ENCODE measurements at places on chromosomes 1 and 21.

DNA sequence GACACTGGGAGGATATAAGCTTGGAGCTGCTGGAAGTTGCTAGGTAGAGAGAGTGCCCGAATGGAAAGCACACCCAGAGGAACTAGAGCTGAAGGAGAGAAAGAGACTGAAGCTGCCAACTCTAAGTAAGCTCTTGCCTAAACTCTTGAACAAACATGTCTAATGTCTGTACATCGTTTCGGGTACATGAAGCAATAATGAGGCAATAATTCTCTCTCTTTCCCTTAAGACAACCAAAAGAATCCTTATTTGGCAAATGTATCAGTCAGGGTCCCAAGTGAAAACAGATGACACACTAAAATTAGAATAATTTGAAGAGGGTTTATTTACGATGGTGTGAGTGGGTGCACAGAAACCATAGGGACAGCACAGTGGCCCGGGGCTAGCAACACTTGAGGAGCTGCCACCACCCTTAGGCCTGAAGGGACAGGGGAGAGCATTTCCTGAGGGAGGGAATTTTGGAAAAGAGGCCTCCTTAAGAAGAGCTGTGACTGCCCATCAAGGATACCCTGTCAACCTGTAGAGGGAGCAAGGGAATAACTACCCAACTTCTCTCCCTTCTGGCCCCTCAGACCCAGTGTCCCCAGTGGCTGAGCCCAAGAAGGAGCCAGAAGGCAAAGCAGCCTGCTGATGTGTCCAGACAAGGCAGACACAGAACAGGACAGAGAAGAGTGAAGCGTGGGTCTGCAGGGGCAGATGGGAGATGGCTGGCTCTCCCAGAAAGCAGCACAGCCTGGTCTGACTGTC is 36.1 kb upstream of the KHDRBS1 start:
- no peak for DNase-seq

- peak; percentile 41 for DNase-seq
These were observed 32.1 kb downstream of the HSD17B7 start for GRCh38 chr1:162822391-162823200.

- no peak for DNase-seq
These were observed 544.3 kb downstream of the KCNT2 start for GRCh38 chr1:196063952-196064351.

DNA sequence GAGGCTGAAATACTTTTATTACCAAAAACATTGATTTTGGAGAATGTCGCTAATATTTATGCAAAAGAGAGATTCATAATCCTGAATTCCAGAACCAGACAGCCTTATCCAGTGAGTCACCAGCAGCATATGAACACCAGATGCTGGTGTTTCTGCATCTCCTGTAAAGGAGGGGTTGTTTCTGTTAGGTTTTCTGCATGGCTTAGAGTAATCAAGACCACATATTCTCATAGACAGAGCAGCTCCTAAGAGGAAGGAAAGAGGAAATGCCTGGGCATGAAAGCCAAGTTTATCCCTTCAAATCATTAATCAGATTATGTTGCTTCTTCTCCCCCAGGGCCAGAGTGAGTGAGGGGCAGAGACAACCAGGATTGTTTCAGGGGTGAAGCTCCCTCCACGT is 86.2 kb downstream of the NGF start:
- DNase-seq = no peak

- DNase-seq = no peak
These were observed 9.5 kb upstream of the TNFRSF14 start for GRCh38 chr1:2546515-2547209.

DNA sequence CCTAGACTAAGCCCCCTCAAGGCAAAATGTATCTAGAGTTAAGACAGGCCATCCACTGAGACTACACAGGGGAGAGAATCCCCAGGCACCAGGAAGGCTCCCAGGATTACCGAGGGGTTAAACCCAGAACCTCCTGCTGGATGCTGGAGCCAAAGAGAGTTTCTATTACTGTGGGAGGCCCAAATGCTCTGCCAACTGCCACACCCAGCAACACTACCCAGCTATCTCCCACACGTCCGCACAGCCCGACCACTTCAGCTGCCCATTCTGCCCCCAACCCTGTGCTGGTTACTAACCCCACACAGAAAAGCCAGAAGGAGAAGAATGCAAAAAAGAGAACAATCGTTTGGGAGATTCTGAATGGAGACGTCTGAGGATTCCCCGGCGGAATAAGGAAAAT is 63.6 kb downstream of the CD46 start:
- DNase-seq = no peak

DNA sequence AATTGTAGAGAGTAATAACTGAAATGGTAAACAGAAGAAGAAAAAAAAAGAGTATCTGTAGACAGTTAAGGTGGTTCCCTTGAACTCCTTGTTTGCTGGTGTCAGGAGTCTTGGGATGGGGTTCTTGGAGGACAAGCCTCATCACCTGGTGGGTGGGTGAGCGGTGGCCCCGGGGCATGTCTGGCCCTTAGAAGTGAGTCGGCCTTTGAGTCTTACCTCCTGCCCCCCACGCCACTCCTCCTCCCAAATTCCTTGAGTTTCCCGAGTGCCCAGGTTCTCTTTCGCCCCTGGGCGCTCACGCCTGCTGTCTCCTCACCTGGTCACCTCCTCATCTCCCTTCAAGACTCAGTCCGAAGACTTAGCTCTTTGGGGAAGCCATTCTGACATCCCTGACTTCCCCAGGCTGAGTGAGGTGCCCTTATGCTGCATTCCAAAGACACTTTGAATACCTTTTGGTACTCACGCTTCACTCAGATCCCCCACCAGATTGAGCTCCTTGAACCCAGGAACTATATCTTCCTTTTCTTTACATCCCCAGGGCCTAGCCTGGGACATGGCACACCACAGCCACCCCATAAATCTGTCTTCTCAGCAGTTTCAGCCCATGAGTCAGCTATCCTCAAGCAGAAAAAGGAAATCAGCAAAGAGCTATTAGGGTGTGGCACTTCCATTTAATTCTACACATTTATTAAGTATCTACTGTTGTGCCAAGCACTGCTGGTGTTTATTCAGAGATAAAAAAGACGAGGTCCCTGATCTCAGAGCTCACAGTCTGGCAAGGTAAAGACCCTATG is 13.5 kb upstream of the IKBKE start:
- DNase-seq = no peak

GRCh38 chr1:93687542-93687941 is 5.9 kb upstream of the BCAR3 start:
- no peak for DNase-seq

- no peak for DNase-seq
These were observed 238.3 kb downstream of the HLX start for GRCh38 chr1:221117548-221117951.

DNA sequence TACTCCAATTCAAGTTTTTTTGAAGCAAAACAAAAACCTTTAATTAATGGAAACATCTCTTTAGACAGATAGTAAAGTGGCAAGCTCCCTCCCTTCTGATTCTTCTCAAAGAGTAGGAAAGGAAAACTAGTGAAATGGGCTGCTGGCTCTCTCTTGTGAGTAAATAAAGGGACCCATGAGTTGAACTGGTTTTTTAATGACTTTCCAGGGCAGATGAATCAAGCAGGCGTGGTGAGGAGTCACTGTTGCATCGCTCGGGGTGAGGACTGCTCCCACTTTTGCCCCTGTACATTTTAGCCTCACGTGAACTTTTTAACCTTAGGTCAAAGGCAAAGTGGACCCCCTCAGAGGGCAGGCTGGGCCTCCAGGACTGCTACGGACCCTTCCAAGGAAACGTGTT is 64.8 kb downstream of the ABCA4 start:
- no peak for DNase-seq

DNA sequence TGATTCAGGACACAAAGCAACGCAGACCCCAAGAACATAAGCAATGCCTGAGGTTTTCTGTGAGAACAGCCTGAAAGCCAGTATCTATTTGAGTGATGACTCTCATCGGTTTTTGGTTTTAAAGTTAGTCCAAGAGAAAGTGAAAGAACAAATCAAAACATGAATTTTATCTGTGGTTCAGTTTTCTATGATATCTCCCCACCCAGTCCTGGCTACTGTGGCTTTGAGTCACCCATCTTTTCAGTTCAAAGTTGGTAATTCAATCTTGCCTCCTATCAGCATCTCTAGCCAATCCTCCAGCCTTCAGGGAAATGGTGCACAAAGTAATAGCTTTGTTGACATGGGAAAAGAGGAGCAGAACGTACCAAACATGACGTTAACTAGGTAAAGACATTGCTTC is 40.5 kb upstream of the KRTAP19-8 start:
- no peak for DNase-seq

GRCh38 chr1:1927751-1928150 is 8.7 kb upstream of the TMEM52 start:
- DNase-seq = no peak

DNA sequence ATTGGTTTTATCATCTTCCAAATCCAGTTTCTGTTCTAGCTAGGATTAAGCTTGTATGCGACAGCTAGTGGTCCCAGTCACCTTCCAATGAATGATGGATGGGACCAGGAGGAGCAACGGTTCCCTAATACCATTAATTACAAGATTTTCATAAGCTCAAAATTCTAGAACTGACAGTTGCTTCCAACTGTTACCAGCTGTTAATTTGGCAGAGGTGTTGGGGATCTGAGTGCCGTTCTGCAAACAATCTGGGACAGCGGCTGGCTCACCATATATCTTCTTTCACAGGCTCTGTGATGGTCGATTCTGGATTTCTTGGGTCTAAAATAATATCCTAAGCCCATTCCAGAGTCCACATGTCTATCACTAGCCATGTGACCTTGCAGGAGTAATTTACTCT is 34.5 kb upstream of the RALGPS2 start:
- no peak for DNase-seq

DNA sequence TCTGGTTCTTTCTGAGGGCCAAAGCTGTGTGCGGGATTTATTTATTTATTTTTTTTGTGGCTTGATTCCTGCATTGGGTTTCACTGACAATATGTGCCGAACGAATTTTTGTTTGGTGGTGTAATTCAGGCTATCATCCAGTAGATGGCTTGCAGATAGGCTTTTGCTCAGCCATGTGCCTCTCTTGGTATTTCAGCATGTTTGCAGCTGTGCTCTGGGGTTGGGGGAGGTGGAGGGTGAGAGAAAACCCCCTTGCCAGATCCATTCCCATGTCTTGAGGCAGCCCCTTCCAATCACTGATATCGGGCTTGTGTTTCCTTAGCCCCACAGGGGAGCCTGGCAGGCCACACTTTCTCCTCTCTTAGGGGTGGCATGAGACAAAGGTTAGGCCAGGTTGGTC is 302.4 kb downstream of the PTGER3 start:
- DNase-seq = no peak

- no peak for DNase-seq
These were observed 4.9 kb downstream of the ASAP3 start for GRCh38 chr1:23478896-23479665.

GRCh38 chr21:41663805-41664788 is 102.8 kb downstream of the RIPK4 start:
- DNase-seq = no peak

DNA sequence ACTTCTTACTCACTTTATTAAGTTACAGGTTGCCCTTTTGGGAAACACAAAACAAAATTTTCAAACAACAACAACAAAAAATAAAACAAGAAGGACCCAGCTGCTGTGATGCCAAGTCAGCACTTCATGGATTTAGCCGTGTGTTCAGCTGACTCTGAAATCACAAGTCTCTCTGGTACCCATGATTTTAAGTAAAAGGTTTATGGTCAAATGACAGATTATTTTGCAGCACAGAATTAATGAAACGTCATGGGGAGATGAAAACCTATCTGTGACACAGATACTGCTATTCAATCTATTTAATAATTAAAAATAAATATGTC is 7.1 kb downstream of the AJAP1 start:
- no peak for DNase-seq

DNA sequence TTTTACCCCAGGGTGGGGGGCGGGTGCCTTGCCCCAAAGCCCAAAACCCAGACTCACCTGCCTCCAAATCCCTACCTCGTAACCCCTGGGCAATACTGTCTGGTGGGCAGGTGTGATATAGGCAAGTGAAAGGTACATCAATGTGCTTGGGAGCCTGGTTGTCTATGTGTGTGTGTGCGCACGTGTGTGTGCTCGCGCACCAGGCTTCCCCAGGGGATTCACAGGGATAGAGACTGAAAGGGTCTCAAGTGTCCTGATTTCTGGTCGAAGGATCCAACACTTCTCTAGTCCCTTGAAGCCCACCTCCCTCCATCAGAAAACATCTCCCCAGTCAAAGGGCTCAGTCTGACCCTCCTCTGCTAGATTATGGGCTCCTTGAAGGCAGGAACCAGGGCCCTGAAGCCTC is 28.9 kb upstream of the EPB41 start:
- no peak for DNase-seq

DNA sequence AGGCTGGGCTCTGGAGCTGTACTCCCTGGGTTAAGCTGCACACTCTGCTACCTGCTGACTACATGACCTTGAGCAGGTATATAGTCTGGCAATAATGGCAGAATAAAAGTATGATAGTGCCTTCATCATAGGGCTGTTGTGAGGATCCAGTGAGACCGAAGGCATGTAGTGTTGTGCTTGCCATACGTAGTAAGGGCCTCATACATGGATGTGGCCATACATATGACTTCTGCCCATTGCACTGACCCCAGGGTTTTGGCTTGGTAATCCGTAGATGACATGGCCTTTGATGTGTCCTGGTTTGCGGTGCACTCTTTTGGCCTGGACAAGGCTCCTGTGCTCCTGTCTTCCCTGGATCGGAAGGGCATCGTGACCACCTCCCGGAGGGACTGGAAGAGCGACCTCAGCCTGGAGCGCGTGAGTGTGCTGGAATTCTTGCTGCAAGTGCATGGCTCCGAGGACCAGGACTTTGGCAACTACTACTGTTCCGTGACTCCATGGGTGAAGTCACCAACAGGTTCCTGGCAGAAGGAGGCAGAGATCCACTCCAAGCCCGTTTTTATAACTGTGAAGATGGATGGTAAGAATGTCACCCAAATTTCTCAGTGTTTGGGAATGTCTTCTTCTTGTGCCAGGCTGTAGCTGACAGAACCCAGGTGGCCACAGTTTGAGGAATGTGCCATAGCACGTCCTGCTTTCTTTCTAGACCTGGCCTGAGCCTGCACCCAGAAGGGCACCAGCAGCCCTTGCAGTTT is 17.0 kb upstream of the CD101 start:
- DNase-seq = no peak

- DNase-seq = no peak
These were observed 67.0 kb downstream of the LMX1A start for GRCh38 chr1:165289556-165289955.

- no peak for DNase-seq
These were observed 36.1 kb downstream of the CLSTN1 start for GRCh38 chr1:9787702-9788101.

DNA sequence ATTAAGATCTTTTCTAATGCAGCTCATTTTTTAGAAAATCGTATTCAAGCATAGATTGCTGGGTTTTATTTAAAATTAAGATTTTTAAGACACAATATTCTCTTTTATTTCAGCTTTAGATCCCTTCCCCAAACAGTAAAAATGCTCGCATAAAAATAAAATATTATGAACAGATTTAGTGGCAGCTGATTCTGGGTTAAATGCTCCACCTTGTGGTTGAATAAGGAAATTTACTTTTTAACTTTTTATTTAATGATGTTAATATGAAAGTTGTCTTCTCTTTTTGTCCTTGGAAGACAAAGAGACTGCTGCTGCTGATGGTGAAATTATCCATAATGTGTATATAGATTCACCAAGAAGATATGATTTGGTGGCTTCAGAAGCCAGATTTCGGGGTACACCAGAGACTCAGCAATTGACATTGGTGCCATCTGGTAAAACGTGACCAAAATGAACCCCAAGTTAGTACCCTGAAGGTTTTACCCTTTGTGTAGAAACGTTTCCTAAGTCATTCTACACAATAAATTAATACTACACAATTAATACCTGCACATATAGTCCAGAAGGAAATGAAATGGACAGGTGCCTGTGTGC is 128.0 kb downstream of the ADAMTS1 start:
- no peak for DNase-seq

- no peak for DNase-seq
These were observed 47.9 kb upstream of the LAX1 start for GRCh38 chr1:203717120-203717519.
